Erythroblast (primary cell): ENCODE measurements at places on chromosomes 3 and 15.
A peak's percentile ranks its signal among the peaks of the same experiment; 100 is the strongest.

DNA sequence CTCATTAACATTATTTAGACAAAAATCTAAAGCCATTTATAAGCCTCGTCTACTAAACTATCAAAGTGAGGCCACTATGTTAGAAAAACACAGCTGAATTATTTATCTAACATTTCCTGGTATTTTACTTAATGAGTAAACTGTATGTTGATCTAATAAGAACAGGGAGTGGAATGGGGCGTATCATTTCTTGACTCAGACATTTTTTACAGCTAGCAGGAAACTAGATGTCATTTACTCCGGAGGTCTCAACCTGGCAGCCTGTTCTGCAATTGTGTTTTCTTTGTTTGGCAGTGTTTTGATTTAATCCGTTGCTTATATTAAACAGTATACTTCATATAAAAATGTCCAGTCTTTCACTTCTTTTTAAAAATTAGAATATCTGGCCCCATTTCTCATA, 79.1 kb upstream of the ABI3BP start:
- DNase-seq = no peak

DNA sequence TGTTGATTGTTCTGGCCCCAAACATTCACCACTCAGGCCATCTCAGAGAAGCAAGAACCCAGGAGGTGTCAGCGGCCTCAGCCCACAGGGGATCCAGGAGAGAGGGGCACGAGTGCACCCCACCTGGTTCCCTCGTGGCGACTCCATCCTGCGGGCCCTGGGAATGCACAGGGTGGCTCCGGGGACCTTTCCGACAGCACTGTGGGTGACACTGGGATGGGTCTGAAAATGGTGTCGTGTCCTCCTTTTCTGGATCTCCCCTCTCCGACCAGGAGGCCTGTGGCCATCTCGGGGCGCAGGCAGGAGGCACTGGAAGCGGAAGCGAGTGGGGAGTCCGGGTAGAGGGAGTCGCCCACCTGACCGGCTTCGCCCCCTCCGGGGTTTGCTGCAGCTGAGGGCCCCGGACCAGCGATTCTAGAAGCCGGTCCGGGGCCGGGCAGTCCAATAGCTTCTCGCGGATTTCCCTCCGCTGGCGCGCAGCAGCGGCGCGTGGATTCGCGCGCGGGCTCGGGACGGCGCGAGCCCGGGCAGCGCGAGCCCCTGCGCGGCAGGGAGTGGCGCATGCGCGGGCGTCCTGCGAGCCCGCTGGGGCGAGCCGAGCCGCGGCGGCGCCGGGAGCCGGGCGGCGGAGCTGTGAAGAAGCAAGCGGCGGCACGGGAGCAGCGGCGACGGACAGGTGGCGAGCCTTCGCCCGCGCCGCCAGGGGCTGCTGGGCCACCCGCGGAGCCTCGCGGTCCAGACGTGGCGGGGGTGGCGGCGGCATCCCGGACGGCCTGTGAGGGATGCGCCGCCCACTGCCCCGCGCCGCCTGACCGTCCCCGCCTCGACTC, at the start of gene DOCK3:
TSS of gene DOCK3 (plus strand) at position 579 of the 830 bp plus-strand sequence. CDS start 337 bp downstream, outside the sequence.
- peak; percentile 42 for DNase-seq

- no peak for DNase-seq
These were observed 27.7 kb downstream of the GASK1A start for GRCh38 chr3:43006825-43007224.

- DNase-seq = peak; percentile 76
These were observed 14.3 kb upstream of the CCNL1 start for GRCh38 chr3:157174290-157174648.
